Fibroblast of the aortic adventitia (primary cell): ENCODE measurements at places on chromosomes 11 and 22.

- DNase-seq, result peak; percentile 89
Measured at GRCh38 chr22:29139965-29140782, 65.5 kb upstream of the EMID1 start.

DNA sequence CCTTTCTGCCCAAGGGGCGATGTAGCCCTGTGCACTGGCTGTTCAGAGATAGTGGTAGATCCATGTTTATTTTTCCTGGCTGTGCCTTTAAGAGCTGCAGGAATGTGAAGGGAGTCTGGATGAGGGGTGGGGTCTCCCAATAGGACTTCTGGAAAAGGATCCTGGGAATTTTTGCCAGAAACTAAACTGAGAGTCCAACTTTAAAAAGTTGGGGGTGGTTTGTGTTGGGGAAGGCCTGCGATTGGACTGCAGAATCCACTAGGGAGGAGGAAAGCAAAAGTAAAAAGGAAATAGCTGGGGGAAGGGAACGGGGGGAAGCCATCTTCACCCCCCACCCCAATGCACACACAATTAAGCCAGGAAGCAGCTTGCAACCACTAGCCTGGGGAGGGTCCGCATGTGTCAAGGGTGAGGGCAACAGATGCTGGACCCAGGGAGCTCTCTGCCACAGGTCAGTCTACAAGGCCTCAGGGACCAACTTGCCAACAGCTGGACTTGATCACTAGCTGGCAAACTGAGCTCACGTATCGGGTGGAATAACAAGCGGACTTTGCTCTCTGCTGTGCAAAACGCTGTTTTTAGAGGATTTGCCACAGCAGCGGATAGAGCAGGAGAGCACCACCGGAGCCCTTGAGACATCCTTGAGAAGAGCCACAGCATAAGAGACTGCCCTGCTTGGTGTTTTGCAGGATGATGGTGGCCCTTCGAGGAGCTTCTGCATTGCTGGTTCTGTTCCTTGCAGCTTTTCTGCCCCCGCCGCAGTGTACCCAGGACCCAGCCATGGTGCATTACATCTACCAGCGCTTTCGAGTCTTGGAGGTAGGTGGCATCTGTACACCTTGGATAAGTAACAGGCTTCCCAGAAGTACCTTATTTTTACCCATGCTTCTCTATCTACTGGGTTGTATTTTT lies at the start of gene OLFML1:
TSS of gene OLFML1 (plus strand) at position 321 of the 912 bp plus-strand sequence. CDS start at position 691, 370 bp downstream.
- peak; percentile 68 for DNase-seq

DNA sequence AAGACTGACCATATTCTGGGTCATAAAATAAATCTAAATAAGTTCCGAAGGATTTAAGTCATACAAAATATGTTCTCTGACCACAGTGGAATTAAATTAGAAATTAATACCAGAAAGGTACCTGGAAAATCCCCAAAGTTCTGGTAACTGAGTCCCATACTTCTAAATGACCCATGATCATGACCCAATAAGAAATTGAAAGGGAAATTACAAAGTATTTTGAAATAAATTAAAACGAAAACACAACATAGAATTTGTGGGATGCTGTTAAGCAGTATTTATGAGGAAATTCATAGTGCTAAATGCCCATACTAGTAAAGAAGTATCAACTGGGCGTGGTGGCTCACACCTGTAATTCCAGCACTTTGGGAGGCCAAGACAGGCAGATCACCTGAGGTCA lies 23.4 kb upstream of the IL10RA start:
- DNase-seq, result no peak

DNA sequence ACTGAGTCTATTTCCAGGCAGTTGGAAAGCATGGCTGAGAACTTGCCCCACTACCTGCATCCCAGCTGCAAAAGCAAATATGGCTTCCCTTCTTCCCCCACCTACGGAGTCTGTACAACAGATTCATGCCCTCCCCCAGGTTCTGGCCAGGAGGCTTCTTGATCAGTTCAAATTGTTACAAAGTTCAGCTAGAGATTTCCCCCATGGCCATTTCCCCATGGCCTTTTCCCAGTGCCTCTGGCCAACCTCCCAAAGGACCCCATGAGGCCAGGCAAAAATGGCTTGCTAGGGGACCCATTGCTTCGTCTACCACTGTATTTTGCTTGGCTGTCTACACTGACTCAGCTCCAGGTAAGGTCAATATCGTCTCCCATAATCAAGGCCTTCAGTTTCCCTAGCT lies 203.3 kb downstream of the DLG2 start:
- DNase-seq, result no peak

- DNase-seq, result peak; percentile 16
Measured at GRCh38 chr11:72102162-72102561, 935 bp downstream of the LAMTOR1 start.

- no peak for DNase-seq
Measured at GRCh38 chr11:1459219-1459575, 27.4 kb downstream of the MOB2 start.

- DNase-seq, result no peak
Measured at GRCh38 chr11:17724020-17724908, 4.9 kb downstream of the MYOD1 start.
